Lower lobe of right lung (tissue), 2 donors: ENCODE measurements at places on chromosomes 3 and 15. TPM values are rescaled to one million over a fixed set of nuclear protein-coding genes. Genes with fewer than 3 reads are reported as not detected.

The RBP2 gene
- total RNA-seq, result 3.1 TPM

- no peak overlapping the region for H3K27ac ChIP-seq
- peaks cover 18% of the 10 kb centered on the region for H3K4me1 ChIP-seq
- no peak for DNase-seq
- H3K4me3 ChIP-seq, result no peak overlapping the region
Observed at GRCh38 chr15:72786676-72787345, 3.3 kb upstream of the ADPGK start.

DNA sequence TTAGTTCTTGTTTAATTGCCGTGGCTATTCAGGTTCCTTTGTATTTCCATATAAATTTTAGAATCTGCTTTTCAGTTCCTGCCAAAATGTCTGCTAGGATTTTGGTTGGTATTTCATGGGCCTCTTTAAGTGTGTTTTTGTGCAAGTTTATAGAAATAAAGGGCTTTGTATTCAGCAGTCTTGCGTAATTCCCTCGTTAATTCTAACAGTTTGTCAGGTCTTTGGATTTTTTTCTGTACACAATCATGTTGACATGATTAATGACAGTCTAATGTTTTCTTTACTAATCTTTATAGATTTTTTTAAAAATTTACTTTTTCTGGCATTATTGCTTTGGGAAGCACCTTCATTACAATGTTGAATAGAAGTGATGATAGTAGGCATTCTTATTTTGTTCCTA is 120.9 kb downstream of the NEK11 start:
- H3K4me3 ChIP-seq, result no peak overlapping the region
- no peak overlapping the region for H3K27ac ChIP-seq
- DNase-seq, result no peak
- H3K27me3 ChIP-seq, result no peaks in the 10 kb centered on the region

The HEG1 gene
- total RNA-seq, result 157 TPM

GRCh38 chr15:49946681-49947080 is 172.4 kb downstream of the ATP8B4 start:
- no peak overlapping the region for H3K27ac ChIP-seq
- no peaks in the 10 kb centered on the region for H3K27me3 ChIP-seq
- H3K36me3 ChIP-seq, result no peaks in the 10 kb centered on the region
- no peak for DNase-seq

GRCh38 chr15:35963326-35963725 is 417.4 kb upstream of the DPH6 start:
- no peak for DNase-seq
- H3K4me3 ChIP-seq, result no peak overlapping the region
- H3K27me3 ChIP-seq, result no peaks in the 10 kb centered on the region
- H3K36me3 ChIP-seq, result no peaks in the 10 kb centered on the region
- no peak overlapping the region for H3K27ac ChIP-seq

DNA sequence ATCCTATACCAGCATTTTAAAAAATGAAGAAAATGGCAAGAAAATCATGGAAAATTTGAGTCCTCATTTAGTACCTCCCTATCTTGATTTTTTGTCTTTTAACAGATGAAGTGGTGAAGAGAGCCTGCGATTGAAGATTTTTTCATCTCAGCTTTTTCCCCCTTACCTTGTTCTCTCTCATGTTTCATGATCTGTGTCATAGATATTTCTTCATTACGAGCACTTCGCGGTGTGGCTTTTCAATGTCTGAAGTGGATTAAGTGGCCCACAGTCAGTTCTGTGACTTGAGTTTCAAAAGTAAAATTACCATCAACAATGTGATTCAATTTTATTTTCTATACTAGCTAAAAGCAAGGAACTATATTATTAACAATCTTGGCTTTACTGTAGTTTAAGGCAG is 147.2 kb downstream of the FNDC3B start:
- DNase-seq, result no peak
- H3K4me3 ChIP-seq, result no peak overlapping the region
- no peaks in the 10 kb centered on the region for H3K27me3 ChIP-seq
- peaks cover 9% of the 10 kb centered on the region for H3K4me1 ChIP-seq
- H3K27ac ChIP-seq, result no peak overlapping the region

GRCh38 chr3:64473466-64473865 is 214.3 kb downstream of the ADAMTS9 start:
- H3K36me3 ChIP-seq, result no peaks in the 10 kb centered on the region
- no peaks in the 10 kb centered on the region for H3K4me1 ChIP-seq
- no peak for DNase-seq
- no peak overlapping the region for H3K4me3 ChIP-seq

DNA sequence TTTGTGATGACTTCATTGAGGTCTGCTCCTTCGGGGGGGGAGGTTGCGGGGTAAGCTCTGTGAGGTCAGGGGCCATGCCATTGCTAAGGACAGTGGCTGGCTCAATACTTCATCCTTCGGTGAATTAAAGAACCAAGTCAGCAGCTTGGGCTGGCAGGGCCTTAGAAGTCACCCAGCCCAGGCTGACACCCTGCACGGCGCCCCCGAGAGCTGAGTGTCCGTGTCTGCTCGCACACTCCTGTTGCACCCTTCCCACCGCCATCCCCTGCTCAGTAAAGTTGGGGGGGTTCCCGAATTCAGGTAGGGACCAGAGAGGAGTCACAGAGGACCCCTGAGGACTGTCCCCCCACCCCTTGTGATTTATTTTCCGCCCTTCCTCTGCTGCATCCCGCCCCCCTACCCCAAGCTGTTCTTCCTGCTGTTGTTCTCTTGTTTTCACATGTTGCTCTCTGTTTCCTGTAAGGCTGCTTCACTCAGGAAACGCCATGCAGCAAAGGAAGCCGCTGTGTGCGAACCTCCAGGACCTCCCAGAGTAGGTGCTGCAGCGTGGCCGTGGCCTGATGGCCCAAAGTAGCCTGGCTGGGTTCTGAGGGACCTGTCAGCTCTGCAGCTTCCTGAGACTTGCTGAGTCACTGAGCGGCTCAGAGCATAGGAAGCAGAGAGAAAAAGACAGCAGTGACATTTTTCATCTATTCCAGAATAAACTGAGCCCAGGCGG is 14.4 kb downstream of the EFCC1 start:
- H3K27me3 ChIP-seq, result no peaks in the 10 kb centered on the region
- peak overlapping the region; percentile 84 for H3K27ac ChIP-seq
- H3K4me1 ChIP-seq, result peaks cover 70% of the 10 kb centered on the region
- H3K36me3 ChIP-seq, result no peaks in the 10 kb centered on the region
- H3K4me3 ChIP-seq, result no peak overlapping the region

The TGM4 gene
- total RNA-seq, result not detected

GRCh38 chr3:6260551-6261191 is 600.2 kb upstream of the GRM7 start:
- no peaks in the 10 kb centered on the region for H3K4me1 ChIP-seq
- no peaks in the 10 kb centered on the region for H3K36me3 ChIP-seq
- no peaks in the 10 kb centered on the region for H3K27me3 ChIP-seq
- no peak overlapping the region for H3K27ac ChIP-seq

GRCh38 chr3:78683284-78683683 is 1084.5 kb downstream of the ROBO1 start:
- H3K4me3 ChIP-seq, result no peak overlapping the region
- H3K36me3 ChIP-seq, result no peaks in the 10 kb centered on the region
- DNase-seq, result no peak
- H3K27ac ChIP-seq, result no peak overlapping the region
- no peaks in the 10 kb centered on the region for H3K4me1 ChIP-seq

DNA sequence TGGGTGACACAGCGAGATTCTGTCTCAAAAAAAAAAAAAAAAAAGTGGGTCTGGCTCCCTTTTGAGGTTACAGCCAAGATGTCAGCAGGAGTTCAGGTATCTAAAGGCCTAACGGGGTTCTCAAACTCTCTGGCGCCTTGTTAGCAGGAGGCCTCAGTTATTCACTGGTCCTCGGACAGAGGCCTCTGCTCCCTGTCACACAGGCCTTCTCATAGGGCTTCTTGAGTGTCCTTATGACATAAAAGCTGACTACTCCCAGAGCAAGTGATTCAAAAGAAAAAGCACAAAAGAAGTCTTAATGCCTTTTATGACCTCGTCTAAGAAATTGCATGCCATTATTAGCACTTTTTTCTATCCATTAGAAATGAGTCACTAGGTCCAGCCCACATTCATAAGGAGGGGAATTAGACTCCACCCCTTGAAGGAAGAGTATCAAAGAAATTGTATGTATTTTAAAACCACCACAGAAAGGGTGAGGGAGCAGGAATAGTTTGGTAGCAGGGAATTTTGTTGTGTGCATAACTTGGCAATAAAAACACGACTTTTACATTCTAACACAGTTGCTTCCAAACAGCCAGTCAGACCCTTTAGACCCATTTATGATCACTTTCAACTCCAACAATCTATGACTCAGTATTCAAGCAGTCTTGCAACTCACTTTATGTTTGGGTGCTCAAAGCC is 90.3 kb downstream of the MEX3B start:
- H3K4me1 ChIP-seq, result no peaks in the 10 kb centered on the region
- no peak for DNase-seq
- no peak overlapping the region for H3K4me3 ChIP-seq

DNA sequence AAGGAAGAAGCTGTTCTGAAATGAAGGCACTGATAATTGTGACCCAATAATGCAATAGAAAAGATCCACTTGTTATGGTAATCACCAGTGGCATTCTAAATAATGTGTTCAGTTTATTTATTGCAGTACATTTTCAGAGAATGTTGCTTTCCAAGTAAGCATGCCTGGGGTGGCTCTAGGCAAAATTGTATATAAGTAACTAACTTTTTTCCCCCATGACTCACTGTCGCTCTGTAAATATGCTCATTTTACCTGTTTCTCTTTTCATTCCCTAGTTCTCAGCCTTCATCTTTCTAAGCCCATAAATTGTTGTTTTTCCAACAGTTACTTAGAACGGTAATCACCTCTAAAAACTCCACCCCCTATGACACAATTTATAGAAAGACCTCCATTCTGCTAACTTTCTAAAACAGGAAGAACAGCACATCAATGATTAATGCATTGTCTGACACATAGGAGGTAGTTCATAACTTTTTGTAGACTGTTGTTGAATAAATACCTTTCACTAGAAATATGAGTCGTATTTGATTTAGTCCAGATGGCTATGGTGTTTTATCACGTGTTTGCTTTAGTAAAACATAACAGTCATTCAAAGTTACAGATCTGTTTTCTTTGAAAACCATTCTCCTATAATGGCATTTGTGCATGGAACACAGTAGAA is 143.1 kb downstream of the LSAMP start:
- H3K4me1 ChIP-seq, result no peaks in the 10 kb centered on the region
- DNase-seq, result no peak
- H3K27ac ChIP-seq, result no peak overlapping the region
- H3K27me3 ChIP-seq, result no peaks in the 10 kb centered on the region
- no peaks in the 10 kb centered on the region for H3K36me3 ChIP-seq
- H3K4me3 ChIP-seq, result no peak overlapping the region

DNA sequence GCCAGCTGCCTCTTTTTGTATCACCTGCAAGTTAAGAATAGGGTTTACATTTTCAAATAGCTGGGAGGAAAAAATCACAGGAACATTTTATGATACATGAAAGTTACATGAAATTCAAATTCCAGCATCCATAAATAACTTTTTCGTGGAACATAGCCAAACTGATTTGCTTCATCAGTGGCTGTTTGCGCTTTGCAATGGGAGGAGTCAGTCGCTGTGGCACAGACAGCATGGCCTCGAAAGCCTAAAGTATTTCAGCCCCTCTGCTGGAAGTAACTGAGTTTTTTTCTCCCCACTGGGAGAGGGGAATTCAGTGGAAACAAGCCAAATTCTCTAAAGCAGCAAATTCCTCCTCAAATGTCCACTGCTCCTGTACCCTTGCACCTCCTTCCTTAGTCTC is 271.9 kb downstream of the SUCLG2 start:
- no peaks in the 10 kb centered on the region for H3K36me3 ChIP-seq
- H3K4me1 ChIP-seq, result no peaks in the 10 kb centered on the region
- no peak for DNase-seq
- no peaks in the 10 kb centered on the region for H3K27me3 ChIP-seq

- DNase-seq, result peak; percentile 71
- H3K36me3 ChIP-seq, result peaks cover 4% of the 10 kb centered on the region
- no peak overlapping the region for H3K4me3 ChIP-seq
- H3K4me1 ChIP-seq, result peaks cover 19% of the 10 kb centered on the region
- H3K27ac ChIP-seq, result no peak overlapping the region
Observed at GRCh38 chr15:68210821-68211655, 5.9 kb upstream of the CALML4 start.

- peaks cover 5% of the 10 kb centered on the region for H3K27me3 ChIP-seq
- peak overlapping the region; percentile 100 for H3K4me3 ChIP-seq
- H3K4me1 ChIP-seq, result peaks cover 79% of the 10 kb centered on the region
Observed at GRCh38 chr15:63050731-63051155, 8.2 kb downstream of the TPM1 start.

DNA sequence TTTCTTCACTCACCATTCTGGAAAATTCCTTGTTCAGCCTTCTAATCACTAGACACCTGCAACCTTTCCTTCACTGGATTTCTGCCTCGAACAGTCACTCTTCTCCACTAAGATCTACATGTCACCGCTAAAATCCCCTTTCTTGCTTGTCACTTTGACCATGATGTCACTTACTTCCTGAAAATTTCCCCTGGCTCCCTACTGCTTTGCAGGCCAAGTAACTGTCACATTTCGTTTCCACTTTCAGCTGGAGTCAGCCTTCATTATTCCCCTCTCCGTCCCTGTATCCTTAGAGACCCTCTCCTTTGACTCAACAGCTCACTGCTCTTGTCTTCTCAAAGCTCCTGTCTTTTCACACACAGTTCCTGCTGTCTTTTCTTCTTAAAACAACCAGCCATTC is 15.9 kb downstream of the CHL1 start:
- DNase-seq, result no peak
- no peaks in the 10 kb centered on the region for H3K4me1 ChIP-seq
- no peaks in the 10 kb centered on the region for H3K36me3 ChIP-seq
- H3K27ac ChIP-seq, result no peak overlapping the region

The TEX55 gene
- not detected for total RNA-seq

DNA sequence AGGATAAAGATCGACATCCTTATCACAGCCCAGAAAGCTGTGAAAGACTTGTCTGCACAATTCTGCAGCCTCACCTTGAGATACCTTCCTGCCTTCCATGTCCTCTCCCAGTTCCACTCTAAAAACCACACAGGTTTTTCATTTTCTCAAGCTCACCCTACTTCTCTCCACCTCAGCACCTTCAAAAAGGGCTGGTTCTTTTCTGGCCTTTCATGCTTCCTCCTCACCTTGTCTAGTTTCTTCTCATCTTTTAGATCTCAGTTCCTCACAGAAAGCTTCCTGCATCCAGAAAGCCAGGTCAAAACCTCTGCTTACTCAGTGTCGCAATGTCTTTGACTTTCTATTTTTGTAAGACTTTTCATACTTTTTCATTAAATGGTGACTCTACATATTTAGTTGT is 140.2 kb upstream of the STT3B start:
- H3K4me3 ChIP-seq, result no peak overlapping the region
- no peaks in the 10 kb centered on the region for H3K4me1 ChIP-seq
- H3K36me3 ChIP-seq, result no peaks in the 10 kb centered on the region
- H3K27ac ChIP-seq, result no peak overlapping the region

GRCh38 chr3:197298945-197299854 is 788 bp upstream of the DLG1 start:
- H3K27ac ChIP-seq, result peak overlapping the region; percentile 92
- peak overlapping the region; percentile 98 for H3K4me3 ChIP-seq
- H3K36me3 ChIP-seq, result peaks cover 4% of the 10 kb centered on the region
- peaks cover 28% of the 10 kb centered on the region for H3K4me1 ChIP-seq

The CASR gene
- total RNA-seq, result not detected

GRCh38 chr3:122956693-122957455 is 70.7 kb downstream of the SEMA5B start:
- no peak overlapping the region for H3K4me3 ChIP-seq
- H3K4me1 ChIP-seq, result peaks cover 23% of the 10 kb centered on the region
- no peak for DNase-seq
- H3K27ac ChIP-seq, result no peak overlapping the region
- H3K36me3 ChIP-seq, result no peaks in the 10 kb centered on the region
- no peaks in the 10 kb centered on the region for H3K27me3 ChIP-seq

- no peaks in the 10 kb centered on the region for H3K27me3 ChIP-seq
- H3K27ac ChIP-seq, result no peak overlapping the region
- DNase-seq, result no peak
- H3K36me3 ChIP-seq, result no peaks in the 10 kb centered on the region
- no peak overlapping the region for H3K4me3 ChIP-seq
- H3K4me1 ChIP-seq, result no peaks in the 10 kb centered on the region
Observed at GRCh38 chr3:147119346-147119745, 287.0 kb downstream of the ZIC4 start.
